Putamen (tissue), 1 donor: ENCODE measurements at places on chromosomes 16 and 17.

- no peak for DNase-seq
Observed at GRCh38 chr17:82103553-82104451, 5.8 kb upstream of the FASN start.

GRCh38 chr17:36597866-36598777, 3.3 kb upstream of the MRM1 start:
- no peak for DNase-seq

GRCh38 chr17:58338841-58339754, 10.5 kb upstream of the TSPOAP1 start:
- DNase-seq = no peak

DNA sequence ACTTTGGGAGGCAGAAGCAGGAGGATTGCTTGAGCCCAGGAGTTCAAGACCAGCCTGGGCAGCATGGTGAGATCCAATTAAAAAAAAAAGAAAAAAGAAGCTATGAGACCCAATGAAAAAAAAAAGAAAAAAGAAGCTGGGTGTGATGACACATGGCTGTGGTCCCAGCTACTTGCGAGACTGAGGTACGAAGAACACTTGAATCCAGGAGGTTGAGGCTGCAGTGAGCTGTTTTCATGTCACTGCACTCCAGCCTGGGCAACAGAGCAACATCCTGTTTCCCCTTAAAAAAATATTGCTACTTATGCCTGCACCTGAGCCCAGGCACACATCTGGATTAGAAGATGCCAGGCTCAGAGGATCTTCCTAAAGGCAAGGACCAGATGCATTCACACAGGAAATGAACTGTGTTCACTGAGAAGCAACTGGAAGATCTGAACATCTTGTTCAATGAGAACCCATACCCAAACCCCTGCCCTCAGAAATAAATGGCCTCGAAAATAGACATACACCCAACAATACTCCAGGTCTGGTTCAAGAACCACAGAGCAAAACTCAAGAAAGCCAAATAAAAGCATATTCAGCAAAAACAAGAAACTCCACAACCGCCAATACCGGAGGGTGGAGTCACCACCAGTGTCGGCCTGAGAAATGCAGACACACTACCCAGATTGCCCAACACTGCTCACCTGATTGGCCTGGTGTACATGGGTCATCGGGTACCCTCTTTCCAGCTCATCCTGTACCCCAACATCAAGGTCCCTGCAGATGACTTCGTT, 4.4 kb downstream of the RNF135 start:
- no peak for DNase-seq

- DNase-seq = no peak
Observed at GRCh38 chr16:898761-899682, 71.8 kb downstream of the LMF1 start.

DNA sequence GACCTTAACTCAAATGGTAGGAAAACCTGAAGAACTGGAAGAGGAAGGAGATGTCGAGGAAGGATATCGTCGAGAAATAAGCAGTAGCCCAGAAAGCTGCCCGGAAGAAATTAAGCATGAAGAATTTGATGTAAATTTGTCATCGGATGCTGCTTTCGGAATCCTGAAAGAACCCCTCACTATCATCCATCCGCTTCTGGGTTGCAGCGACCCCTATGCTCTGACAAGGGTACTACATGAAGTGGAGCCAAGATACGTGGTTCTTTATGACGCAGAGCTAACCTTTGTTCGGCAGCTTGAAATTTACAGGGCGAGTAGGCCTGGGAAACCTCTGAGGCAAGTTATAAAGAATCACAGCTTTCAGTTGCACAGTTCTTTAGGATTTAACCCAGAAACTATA, 15.5 kb downstream of the ERCC4 start:
- no peak for DNase-seq

- no peak for DNase-seq
Observed at GRCh38 chr17:50055055-50055425, 870 bp upstream of the ITGA3 start.

GRCh38 chr17:29148257-29148789, 31.9 kb downstream of the MYO18A start:
- DNase-seq = no peak

- DNase-seq = peak; percentile 12
Observed at GRCh38 chr16:81035975-81036750, 521 bp downstream of the ATMIN start.
